Left renal cortex interstitium (tissue), 4 donors: ENCODE measurements at places on chromosomes 5 and 9.
A peak's percentile ranks its signal among the peaks of the same experiment; 100 is the strongest.

DNA sequence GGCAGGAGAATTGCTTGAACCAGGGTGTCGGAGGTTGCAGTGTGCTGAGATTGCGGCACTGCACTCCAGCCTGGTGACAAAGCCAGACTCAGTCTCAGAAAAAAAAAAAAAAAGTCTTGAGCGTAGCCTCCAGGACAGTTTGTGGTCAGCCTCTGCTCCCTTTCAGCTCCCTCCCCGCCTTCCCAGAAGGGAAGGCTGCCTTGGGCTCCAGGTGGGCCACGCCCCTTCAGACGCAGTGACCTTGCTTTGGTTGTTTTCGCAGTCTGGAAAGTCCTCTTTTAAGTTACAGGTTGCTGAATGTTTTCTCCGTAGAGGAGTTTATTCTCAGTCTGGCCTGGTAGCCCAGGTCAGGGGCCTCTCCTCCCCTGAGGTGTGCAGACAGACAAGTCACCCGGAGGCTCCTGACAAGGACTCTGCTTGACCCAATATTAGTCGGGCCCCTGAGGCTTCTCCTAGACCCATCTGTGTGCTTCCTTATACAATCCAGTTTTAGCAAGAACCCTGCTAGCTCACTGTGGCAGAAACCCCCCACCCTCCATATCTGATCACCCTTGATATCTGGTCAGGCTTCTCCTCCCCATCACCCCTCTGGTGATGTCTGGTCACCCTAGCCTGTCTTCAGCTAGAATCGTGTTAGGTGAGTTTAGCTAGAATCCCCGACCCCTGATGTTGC lies 31.6 kb upstream of the N4BP3 start:
- no peak for DNase-seq

- no peak for DNase-seq
Measured at GRCh38 chr9:114350636-114351401, 21.1 kb downstream of the ORM2 start.

DNA sequence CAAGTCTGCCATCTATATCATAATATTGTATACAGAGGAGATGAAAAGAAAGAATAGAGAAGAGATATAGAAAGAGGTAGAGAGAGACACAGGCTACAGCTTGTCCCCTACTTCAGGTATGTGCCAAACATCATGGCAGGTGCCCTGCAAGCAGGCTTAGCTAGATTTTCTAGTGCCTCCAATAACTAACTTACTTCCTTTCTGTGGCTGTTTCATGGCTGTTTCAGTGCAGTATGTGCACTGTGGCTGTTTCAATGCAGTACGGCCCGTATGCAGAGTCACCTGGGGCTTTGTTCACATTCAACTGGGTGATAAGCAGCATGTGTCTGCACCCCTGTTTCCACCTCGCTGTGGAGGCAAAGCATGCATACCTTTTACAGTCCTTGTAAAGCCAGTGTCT lies 327.2 kb downstream of the NTRK2 start:
- no peak for DNase-seq

DNA sequence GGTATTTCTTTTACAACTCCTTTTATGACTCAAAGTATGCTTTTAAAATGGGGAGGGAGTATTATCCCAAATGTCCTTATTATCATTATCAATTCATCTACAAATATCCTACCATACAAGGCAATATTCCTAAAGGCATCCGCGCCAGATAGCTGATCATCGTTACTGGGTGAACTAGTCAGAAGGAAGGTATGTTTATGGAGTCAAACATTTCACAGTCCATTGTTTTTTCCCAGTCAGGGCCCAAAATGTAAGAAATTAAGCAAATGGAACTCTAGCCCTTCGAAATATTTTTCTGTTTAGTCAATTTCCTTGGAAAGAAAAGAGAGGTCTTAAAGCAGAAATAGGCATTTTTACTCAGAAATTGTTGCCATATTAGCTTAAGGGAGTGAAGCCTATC lies 188.5 kb upstream of the CCNG1 start:
- DNase-seq = no peak

DNA sequence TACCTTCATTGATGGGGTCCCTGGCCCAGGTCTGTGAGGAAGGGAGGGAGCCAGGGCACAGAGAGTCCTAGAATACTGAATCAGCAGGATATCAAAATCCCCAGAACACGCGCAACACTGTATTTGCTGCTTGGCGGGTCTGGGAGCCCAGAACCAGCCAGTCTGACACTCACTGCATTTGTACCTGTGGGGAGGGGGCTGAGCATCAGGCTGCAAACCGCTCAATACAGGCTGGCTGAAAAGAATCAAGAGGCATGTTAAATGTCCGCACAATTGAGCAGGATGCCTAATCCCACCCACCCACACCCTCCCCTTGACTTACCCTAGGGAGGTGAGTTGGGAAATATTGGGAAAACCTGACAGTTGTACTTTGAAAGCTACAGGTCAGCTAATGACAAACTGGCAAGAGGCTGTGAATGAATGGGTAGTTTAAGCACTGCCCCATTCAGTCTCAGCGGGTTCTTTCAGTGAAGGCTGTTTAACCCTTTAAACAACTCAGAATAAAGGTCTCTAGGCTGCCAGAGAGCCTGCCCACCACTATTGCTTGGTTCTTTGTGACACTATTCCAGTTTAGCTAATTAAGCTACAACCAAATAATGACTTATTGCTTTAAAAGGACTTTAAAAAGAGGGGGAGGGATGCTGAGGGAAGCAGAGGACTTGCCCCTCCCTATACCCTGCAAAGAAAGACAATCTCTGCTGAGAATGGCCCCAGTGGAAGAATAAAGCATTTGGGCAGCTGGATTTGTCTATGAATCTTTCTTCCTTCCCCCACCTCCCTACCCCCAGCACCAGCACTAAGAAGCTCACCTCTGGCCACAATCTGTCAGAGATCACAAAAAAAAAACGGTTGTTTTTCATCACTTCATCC lies 5.0 kb downstream of the SPRY4 start:
- no peak for DNase-seq

DNA sequence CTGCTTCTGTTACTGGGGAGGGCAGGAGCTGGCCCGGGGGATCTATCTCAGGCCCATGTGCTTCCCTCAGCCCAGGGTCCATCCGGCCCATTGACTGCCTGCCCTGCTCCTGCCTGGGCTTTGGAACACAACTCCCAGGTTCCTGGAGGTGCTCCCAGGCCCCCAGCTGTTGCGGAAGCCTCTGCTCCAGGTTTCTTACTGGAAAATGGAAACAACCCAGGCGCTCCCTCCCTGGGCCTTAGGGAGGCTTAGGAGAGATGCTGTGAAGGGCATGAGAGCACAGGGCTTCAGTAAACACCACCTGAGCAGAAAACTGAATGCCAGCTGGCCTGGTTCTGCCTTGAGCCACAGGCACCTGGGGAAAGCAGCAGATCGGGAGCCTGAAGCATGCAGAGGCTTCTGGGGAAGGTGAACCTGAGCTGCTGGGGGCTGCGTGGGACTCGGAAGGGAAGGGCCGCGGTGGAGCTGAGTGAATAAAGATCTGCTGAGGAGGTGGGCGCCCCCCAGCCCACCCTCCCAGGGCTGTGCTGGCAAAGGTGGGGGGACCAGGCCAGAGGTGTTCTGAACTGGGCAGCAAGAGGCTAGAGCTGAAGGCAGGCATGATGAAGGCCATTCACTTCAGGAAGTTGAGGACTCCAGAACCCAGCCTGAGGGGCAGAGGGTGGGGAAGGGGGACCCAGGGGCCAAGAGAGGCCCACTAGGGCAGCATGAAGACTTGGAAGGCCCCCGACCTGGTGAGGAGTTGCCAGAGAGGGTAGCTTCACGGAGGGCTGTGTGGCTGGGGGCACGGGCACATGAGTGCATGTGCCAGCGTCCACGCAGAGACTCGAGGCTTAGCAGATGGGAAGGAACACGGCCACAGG lies 64.8 kb downstream of the SHB start:
- DNase-seq = no peak

DNA sequence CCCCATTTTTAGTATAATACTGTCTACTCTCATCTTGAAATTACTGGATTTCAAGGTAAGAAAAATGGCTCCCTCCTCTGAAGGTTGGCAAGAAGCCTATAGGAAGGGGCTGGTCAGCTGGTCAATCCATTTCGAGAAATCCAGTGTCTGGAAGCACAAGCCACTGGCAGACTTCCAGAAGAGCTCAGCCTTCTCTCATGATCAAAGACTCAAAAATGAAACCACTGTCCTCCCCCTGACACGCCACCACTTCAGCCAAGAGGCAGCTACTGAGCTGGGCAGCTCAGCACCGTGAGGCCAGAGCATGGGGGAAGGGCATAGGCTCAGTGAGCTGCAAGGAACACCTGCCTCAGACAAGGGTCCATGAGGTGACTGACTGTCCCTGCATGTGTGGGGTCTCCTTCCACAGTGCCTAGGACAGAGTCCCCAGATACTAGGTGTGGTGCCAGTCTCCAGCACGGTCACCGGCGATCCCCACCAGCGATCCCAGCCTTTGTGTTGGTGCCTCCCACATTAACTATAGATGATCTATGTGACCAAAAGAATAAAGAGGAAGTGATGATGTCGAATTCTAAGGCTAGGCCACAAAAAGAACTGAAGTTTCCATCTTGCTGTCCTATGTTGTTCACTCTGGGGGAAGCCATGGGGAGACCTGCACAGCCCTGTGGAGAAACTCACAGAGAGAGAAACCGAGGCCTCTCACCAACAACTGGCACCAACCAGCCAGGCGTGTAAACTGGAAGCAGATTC lies 100.1 kb upstream of the LRRTM2 start:
- no peak for DNase-seq

DNA sequence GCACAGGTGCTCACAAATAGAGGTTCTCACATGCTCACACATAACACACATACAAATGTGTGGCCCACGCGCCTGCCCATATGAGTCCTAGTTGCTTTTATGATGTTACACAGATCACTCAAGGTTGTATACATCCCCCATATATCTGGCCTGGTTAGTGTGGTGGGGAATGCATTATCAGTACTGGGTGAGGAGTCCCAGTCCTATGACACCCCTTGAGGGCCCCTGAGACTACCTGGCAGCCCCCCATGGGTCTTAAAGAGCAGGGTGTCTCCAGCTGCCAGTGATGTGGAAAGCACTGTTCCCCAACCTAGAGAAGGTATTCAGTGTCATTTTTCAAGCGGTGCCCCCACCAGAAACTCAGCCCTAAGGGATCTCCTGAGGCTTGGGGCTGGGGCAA lies 2.8 kb upstream of the HAND1 start:
- no peak for DNase-seq

DNA sequence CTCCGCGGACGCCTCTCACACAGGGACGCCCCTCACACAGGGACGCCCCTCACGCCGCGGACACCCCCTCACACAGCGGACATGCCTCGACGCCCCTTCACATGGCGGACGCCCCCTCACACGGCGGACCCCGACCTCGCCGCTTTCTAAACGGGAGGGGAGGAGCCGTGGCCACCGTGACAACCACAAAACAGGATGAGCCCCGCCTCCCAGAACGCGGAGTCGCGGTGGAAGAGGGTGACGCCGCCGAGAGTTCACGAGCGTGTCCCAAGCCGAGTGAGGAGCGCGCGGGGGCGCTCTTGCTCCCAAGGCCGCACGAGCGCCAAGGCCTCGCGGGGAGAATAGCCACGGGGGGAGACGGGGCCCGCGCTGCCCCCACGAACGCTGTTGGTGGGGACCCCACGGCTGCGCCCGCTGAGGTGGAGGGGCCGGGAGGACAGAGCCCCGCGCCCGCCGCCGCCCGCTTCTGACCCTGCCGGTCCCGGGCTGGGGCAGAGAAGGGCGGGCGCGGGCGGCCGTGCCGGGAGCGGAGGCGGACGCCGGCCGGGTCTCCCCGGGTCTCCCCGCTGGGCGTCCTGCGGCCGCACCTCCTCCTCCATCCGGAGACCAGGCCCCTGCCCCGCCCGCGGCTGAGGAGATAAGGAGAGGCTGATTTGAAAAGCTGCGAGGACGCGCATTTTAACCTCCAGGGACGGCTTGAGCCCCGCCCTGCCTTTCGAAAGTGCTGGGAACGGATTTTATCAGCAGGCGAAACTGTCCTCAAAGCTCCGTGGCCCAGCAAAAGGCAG lies 3.9 kb upstream of the NKD2 start:
- no peak for DNase-seq

GRCh38 chr5:64765804-64766504 lies 2.5 kb downstream of the SREK1IP1 start:
- DNase-seq = no peak

DNA sequence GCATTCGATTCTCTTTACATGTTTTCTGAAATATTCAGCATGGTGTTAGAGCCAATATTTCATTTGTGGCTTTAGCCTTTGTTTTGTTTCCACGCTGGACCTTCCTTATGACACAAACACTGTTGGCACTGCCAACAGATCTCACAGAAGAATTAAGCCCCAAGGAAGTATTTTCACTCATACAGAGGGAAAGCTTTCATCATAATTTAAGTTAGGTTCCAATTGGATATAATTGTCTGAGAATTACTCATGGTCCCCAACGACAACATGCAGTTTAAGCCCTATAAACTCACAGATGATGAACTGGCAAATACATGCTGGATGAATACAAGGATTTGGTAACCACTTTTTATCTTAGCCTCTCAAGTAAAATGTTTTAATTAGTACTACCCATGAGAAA lies 259.5 kb downstream of the EBF1 start:
- DNase-seq = no peak

DNA sequence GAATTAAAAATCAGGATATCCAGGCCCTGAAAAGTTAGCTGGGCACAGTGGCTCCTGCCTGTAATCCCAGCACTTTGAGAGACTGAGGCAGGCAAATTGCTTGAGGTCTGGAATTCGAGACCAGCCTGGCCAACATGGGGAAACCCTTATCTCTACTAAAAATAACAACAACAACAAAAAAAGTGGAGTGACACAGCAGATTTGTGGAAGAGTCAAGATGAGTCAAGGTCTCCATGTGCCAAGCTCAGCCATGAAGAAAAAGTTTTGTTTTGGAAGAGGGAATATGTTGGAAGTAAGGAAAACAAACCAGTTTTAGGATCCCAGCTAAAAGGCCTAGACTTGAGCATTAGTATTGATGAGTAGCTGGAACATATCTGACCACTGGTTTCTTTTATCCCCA lies 14.7 kb downstream of the LRRC70 start:
- no peak for DNase-seq

DNA sequence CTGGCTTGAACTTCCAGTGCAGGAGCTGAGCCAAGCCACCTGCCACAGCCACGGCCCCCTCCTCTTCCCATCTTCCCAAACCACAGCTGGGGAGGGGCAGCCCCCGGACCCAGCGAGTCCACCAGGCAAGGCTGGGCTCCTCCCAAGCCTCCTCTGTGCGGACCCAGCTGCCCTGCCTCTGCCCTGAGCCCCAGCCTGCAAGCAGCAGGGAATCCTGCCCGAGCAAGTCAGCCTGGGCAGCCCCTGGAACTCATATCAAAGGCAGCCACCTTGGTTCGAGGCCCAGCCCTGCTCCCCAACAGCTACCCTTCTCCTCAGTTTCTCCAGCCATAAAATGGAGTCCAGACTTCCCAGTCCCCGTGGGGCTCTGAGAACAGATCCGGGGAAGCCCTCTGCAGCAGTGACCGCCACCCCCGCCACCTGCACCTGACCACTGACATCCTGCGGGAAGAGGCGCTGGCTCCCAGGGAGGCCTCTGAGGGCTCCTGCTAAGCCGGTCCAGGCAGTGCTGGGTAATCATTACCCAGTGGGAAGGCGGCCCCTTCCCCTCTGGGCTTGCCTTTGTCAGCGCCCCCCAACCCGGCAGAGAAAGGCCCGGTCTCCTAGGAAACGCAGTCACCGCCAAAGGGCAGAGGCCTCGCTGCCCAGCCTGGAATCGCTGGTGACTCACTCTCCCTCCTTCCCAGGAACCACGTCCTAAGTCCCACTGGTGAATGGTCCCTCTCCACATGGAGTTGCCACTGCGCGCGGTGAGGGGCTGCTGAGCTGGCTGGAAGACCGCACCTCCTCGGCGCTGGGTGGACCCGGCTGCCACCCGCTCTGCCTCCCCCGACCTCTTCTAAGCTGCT lies 1.5 kb downstream of the VAV2 start:
- peak; percentile 74 for DNase-seq

- no peak for DNase-seq
Measured at GRCh38 chr5:57442080-57442839, 40.4 kb downstream of the ACTBL2 start.
